ENCODE measurements at places on chromosomes 4 and X.

- no peak for DNase-seq
Observed at GRCh38 chr4:87657525-87657924, 7.4 kb downstream of the DMP1 start.

DNA sequence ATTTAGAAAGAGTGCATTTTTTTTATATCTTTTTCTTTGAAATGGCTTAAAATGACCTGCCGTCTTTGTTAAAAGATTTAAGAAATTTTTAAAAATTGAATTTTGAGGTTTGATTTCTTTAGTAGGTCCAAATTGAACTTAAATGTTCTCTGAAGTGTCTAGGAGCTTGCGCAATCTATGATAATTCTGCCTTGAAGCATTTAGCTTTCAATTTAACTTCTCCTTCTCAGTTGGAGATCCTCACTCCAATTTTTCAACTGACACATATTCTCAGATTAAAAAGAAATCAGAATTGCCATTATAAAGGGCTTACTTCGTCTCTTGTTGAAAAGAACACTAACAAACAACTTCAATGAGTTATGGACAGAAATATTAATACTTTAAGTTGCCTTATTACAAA is 273.5 kb downstream of the TMA16 start:
- no peak for DNase-seq

- no peak for DNase-seq
Observed at GRCh38 chrX:24999511-24999910, 16.3 kb downstream of the ARX start.

DNA sequence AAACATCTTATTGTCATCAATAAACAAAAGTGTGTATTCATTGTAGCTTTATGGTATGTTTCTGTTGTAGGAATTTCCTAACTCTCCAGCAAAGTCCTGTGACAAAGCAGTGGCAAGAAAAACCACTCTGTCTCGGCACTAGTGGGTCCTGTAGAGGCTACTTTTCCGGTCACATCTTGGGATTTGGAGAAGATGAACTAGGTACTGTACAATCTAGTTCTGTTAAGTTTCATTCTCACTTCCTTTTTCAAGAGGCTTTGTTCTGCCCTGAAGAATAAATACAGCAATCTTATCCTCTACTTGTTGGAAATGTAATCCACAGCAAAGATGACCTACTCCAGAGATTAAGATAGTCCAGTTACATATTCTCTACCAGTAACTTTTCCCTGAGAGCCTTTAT is 69.3 kb downstream of the HHIP start:
- no peak for DNase-seq

- no peak for DNase-seq
Observed at GRCh38 chr4:78197947-78198346, 140.8 kb downstream of the FRAS1 start.

DNA sequence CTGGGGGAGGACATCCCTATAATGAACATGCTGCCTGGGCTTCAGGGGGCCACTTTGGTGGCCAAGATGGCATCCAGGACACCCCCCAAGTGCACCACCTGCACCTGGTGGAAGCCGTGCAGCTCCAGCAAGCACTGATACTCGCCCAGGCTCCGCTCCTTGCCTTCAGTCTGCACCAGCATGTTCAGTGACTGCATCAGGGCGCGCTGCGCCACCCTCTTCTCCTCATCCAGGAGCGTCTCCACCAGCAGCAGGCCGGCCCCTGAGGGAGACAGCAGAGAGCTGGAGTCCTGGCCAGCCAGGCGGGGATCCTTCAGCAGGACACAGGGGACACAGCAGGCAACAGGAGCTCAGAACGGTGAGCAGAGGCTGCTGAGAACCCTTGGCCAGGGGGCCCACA is 11.3 kb upstream of the SLC25A6 start:
- DNase-seq, result no peak

- no peak for DNase-seq
Observed at GRCh38 chrX:349702-350101, 31.1 kb upstream of the GTPBP6 start.

- DNase-seq, result no peak
Observed at GRCh38 chrX:57289089-57289488, 2.6 kb downstream of the FAAH2 start.

GRCh38 chrX:51955200-51955599 is 61.8 kb downstream of the MAGED1 start:
- DNase-seq, result no peak

GRCh38 chr4:77185686-77186085 is 28.7 kb downstream of the CCNG2 start:
- no peak for DNase-seq

DNA sequence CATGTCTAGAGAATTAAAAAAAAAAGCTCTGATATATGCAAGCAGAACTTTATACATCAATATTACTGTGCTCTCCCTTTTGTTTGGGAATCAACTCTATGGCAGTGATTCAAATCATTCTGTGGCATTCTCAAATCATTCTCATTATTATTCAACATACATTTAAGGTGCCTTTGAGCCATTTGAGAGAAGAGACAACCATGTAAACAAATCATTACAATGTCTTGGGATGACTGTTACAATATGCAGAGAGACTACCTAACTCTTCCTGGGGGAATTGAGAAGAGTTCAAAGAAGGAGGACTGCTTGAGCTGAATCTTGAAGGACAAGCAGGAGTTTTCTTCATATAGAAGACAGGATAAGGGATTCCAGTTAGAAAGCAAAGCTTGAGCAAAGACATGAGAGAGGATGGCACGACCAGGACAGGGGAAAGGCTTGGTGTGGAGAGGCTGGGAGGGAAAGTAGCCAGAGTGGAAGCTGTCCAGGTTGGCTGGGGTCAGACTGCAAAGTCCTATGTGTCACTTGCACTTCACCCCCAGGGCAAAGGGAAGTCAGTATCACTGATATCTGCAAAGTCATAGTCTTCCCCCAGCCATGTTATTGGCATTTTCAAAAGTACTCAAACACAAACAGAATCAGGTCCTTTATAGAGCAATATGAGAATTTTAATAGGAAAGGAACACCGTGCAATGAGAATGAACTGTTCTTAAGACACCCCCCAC is 9.0 kb downstream of the SEC24D start:
- DNase-seq, result no peak

DNA sequence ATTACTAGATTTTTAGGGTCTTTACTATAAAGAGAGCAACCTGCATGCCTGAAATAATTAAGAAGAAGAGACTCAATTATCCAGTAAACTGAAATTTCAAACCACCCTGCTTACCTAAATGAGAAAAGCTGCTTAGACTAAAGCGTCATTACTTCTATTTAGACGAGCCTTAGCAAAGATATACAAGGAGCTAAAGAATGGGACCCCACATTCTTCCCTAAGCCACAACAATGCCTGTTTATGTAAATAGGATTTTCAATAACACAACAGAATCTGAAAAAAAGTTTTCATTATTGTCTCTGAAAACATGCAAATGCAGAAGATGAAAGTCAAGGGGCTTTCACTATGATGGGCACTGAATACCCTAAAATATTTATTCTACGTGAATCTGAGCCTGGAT is 16.2 kb downstream of the GPC3 start:
- DNase-seq, result no peak

DNA sequence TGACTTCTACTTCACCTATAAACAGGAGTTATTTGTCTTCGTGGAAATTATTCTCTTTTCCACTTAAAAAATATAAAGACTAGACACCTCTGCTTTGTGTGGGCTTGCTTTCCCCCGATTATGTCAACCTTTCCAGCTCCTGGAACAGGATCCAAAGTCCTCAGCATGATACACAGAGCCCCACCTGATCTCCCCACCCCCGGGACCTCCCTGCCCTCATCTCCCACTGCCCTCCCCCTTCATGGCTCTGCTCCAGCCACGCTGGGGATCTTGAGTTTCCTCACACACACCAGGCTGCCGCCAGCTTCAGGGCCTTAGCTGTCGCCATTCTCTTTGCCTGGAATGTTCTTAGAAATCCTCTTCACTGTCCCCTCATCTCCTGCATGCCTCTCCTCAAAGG is 55.3 kb downstream of the MBNL3 start:
- DNase-seq, result no peak

All from fibroblast of skin of left biceps (primary cell).